ENCODE measurements at places on chromosomes 2 and 18.

DNA sequence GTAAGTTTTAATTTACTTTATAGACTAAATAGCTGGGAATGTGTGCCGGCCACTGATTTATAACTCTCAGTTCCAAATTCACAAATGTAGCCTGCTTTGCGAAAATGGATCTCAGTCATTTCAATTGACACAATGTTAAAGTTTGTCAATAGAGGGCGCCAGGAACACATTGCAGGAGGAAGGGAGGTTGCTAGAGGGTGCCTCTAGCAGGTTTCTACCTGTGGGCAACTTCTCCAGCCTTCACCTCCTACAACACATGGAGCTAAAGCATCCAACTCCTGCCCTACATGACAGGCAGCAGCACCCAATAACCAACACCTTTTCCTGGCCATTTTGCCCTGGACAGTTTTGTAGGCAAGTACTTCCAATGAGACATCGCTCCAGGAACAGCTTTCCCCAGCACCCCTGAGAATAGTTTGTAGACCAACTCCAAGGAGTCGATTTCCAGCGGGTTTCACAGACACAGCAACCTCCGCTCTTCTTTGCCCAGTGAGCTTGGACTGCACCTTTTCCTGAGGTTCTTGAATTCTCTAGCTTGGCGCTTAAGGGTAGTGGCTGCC, 784.8 kb upstream of the CDH2 start:
- DNase-seq, result no peak

GRCh38 chr2:165776796-165777195, 17.3 kb downstream of the GALNT3 start:
- DNase-seq, result no peak

GRCh38 chr2:240917684-240918257, 11.6 kb downstream of the CROCC2 start:
- DNase-seq, result no peak

- DNase-seq, result no peak
These were observed 32.9 kb downstream of the KCNK3 start for GRCh38 chr2:26725521-26725820.

GRCh38 chr18:13246591-13246990, 28.0 kb downstream of the LDLRAD4 start:
- DNase-seq, result no peak

GRCh38 chr18:35730691-35731370, 149.3 kb downstream of the GALNT1 start:
- no peak for DNase-seq

- DNase-seq, result no peak
These were observed 345.0 kb downstream of the NCKAP5 start for GRCh38 chr2:133223226-133223625.

DNA sequence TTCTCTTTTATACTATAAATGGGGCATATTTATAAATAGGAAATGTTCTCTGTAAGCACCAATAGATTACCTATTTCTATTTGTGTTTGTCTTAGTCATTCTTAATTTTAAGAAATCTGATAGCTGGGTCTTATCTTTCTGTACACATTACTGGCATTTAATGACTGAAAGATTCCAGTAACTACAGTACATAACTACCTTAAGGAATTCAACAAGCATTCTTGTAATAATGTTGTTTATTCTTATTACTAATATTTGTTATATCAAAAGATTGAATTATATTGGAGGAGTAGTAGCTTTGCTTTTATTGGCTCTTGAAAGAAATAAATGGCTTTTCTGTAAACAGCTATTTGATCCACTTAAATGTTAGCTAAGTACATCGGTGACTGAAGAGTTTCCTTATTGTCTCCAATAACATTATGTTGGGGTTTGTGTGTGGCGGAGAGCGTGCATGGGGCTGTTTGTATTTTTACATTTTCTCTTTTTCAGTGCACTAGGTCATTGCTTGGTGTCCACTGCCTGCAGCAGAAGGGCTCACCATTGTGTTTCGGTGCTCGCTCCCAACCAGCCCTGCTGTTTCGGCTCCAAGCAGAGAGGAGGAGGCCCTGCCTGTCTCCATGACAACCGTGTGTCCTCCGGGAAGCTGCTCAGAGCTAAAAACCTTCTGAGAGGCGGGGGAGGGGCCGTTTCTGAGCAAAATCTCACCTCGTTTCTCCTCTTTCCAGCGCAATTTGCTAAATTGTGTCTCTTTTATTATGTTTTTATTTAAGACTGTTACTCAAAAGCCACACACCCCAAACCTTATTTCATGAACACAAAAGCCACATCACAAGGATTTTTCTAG, 112.5 kb upstream of the SLC38A11 start:
- DNase-seq, result no peak

DNA sequence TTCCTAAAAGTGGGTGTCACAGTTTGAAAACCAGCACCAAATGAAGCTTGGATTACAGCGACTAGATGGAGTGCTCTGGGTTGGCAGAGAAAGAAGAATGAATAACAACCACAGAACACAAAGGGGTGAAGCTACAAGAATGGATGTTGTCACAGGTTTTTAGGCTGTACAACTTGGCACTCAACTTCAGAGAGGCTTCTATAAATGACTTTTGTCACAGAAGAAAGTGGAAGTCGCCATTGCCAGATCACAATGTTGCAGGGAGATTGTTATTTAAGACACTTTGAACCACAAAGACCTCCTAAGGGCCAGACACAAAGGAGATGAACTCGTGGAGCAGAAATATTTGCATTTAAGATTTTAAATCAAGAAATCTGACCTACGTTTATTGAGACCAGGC, 354.2 kb downstream of the CDH7 start:
- DNase-seq, result no peak

GRCh38 chr2:171431677-171432167, 2.1 kb downstream of the METTL8 start:
- no peak for DNase-seq

DNA sequence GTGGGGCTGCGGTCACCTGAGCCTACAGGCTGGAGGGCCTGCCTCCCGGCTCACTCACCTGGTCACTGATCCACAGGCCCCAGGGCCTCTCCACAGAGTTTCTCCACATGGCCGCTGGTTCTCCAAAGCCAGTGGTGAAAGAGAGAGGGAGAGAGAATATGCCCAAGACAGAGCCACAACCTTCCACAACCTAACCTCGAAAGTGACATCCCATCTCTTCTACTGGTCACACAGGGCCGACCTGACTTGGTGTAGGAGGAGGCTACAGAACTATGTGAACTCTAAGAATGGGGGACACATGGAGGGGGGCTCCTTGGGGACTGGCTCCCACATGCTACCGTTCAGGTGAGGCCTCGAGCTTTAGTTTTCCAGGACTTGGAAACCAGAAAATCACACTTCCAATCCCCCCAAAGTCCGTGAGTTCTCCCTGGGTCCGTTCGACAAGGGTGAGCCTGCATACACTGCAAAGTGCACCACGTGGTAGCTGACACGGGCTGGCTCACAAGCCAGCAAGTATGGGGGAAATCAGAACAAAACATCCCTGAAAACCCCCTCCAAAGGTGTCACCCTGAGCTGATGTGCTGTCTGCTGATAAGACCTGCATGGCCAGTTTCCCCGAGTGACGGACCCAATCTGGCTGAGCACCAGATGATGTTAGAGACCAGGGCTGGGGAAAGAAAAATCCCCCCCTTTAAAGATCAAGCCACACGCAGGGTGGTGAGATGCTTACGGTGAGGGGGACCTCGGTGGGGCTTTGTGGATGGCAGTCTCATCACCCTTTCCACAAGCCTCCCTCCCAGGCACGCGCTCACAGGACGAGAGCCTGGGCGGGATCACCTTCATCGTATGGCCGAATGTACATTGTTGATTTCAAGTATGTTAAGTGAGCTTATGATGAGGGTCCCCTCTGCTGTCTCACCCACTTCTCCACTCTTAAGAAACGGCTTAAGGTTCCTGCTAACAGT, 54.2 kb upstream of the SEMA4C start:
- DNase-seq, result no peak

DNA sequence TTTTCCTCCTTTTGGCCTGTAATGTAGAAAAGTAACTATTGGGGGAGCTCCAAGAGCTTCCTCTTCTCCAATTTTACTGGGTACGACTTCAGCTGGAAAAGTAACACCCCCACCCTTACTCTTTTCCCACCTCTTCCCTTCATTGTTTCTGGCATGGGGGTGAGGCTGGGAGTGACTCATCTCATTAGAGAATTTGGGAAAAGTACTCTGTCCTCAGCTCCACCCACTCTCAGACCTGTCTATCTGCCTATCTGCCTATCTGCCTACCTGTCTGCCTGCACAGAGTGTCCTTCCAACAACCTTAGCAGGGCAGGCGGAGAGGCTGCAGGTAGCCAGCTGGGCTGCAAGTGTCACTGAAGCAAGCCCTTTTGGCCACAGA, 93.6 kb downstream of the EPHA4 start:
- no peak for DNase-seq

DNA sequence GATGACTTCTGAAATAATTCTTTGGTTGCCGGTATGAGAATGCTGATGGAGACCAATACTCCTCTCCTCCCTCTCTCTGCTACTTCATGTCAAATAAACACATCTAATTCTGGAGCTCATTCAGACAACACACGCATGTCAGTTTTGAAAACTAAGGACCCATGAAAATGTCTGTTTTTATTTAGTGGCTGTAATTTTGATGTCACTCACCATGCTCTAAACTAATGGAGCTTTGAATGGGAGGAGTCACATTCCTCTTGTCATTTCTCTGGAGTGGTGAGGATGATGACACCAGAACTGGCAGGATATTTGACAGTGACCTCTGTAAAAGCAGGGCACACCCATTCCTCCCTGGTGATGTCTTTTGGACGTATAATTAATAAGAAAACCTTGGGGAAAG, 163.0 kb downstream of the PHLPP1 start:
- DNase-seq, result no peak

GRCh38 chr2:166230024-166230723, 102.4 kb upstream of the SCN1A start:
- DNase-seq, result no peak

- no peak for DNase-seq
These were observed 110.2 kb upstream of the LDLRAD4 start for GRCh38 chr18:13108330-13108729.

DNA sequence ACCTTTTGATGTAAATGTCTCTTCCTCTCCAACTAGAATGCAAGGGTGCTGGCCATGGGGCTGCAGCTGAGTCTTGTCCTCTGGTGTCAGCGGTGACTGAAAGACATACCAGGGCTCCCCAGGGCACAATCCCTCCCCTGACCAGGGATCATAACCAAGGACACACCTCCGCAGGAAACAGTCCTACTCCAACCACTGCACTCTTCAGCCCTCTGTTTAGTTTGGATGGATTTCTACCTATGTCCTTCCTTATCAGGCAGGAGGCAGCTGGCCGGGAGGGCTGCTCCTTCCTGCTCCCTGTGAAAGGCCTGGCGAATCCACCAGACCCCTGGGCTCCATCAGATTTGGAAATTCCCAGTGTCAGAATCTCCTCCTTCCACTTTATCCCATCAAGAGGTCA, 185.2 kb upstream of the ID2 start:
- no peak for DNase-seq

DNA sequence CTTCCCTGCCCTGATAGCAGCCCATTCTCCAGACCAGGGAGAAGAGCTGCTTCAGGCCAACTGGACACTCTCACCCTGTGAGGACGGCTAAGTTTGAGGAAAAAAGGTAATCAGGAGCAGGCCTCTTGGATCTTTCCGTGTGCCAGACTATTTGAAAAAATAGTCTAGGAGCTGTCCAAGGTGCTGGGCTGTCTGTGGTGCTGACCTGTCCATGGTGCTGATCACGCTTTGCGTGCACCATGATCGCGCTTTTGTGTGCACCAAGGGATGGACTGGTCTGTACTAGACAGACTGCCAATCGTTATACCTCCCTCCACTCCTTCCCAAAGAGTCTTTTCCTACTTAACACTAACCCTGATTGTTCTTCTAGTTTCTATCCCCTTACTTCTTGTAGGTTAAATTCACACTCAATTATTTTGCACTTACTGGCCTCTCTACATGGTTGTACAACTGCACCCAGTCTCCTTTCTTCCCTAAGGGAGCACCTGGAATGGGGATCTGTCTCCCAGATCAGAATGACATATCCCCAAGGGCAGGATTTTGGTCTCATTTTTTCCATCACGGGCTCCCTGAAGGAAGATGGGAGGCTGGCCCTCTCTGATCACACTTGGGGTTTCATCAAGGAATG, 295.4 kb downstream of the CELF4 start:
- DNase-seq, result no peak

DNA sequence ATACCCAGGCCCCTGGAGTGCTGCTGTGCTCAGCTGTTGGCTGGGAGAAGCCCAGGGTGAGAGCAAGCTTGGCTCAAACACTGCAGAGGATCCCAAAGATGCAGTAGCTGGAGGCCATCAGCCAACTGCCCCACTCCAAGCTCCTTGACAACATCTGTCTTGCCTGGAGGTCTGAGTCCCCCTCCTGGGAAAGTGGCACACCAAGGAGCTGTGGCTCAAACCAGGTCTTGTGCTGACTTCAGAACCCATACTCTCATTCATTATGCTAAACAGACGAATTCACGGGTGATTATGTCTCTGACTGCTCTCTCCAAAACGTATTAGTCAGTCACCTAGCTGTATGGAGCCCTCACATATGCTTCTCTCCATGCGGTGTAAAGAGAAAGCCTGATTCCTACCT, 206.1 kb downstream of the TTC32 start:
- no peak for DNase-seq

DNA sequence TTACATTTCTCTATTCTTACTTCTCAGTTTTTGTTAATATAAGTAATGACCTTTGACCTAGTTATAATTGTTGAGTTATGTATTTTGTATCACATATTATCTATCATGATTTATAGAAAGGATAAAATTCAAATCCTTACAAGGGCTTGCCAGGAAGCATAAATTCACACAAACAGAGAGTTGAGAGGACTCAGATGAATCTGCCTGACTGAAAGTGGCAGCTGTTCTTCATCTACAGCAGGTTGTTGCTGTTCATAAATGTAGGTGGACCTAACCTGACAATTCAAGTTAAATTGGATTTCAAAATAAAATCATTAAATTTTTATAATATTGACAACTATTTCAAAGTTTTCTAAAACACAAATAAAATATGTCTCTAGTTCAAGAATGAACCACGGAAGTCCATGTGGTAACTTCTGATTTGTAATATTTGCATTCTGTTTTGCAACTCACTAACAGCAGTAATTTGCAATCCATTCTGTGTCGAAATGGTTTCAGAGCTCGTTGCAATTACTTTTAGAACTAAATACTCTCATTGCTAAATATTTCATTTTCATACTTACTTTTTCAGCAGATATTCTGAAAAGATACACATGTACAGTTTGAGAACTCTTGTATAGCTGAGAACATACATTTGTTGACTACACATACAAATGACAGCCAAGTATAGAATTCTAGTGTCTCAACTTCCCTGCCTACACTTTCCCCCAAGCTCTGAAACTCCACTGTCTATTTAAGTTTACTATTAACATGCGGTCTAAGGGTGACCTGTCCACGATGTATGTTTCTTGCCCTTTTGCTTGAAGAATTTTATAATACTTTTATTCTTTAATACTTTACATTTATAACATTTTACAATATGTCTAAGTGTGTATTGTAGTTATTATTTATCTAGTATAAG, 25.7 kb downstream of the SCN7A start:
- DNase-seq, result no peak
